T-cell (primary cell): ENCODE measurements at places on chromosomes 3 and 15.

- no peak for DNase-seq
Observed at GRCh38 chr15:36644191-36644896, 64.9 kb downstream of the CDIN1 start.

- DNase-seq, result no peak
Observed at GRCh38 chr15:83991163-83991562, 244.4 kb upstream of the GOLGA6L4 start.

- DNase-seq, result no peak
Observed at GRCh38 chr15:30917013-30917412, 13.3 kb downstream of the FAN1 start.

DNA sequence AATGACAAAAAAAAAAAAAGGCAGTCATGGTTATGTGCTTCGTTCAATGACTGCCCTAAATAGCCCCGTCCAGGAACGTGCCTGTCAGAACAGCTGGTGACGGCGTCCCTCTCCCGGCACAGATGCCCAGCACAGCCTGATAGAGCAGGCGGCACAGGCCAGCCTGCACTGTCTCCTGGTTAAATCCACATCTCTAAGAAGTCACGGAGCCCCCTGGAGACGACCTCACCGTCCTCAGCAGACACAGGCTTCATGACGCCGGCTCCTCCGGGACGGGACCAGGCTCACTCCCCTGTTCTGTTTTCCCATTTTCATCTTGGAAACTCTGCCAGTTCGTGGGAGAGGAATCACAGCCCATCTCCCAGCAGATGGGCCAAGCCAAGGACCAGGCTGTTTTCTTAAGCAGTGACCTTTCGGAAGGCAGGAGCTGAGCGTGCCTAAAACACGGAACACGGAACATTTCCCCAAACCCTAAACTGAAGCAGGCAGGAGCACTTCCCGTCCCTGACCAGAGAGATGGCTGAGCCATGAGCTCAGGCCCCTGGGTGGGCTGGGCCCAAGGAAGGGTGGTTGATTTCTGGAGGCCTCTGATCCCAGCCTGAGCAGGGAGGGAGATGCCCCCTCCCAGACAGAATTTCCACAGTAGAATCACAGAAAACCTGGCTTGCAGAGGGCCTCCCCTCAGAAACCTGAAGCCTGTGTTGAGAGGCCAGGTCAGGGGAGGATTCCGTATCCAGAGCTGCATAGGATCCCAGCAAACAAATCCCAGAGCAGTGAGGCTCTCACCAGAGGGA, 35.9 kb downstream of the ADCY5 start:
- DNase-seq, result no peak

GRCh38 chr3:197906023-197906849, 43.8 kb upstream of the RPL35A start:
- peak; percentile 66 for DNase-seq
